ENCODE measurements at places on chromosomes 5 and 9.

DNA sequence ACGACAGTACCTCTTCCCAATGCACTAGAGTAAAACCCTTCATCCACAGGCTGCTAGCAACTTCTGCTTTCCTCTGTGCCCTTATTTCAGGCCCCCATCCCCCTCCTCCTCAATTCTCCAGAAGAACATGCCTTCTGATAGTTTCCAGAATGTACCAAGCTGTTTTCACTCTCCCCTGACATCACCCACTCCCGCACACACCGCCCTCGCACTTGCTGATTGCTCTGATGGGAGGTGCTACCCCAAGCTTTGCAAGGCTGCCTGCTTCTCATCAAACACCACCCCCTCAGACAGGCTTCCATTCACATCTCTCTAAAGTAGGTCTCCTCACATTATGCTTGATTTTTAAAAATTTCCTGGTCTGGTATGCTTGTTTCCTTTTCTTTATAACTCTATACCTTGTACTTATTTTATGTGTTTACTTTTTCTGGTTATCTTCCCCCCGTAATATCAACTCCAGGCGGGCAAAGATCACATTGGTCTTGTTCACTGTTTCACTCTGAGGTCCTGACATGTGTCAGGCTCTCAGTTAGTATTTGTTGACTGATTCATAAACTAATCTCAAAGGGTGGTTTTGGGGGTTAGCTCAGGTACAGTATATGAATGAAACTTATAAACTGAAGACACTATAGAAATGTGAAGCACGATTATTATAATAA is 91.0 kb upstream of the C9orf72 start:
- no peak for DNase-seq

DNA sequence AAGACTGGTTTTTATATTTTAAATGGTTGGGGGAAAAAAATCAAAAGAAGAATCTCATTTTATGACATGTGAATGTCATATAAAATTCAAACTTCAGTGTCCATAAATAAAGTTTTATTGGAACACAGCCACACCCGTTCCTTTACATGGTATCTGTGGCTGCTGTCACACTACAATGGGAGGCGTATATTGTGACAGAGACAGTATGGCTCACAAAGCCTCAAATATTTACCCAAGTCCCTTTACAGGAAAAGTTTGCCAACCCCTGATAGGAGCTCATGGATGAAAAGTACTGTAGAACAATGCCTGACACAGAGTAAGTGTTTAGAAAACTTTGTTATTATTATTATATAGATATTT is 5.2 kb upstream of the DUSP1 start:
- DNase-seq, result no peak

- no peak for DNase-seq
These were observed 732.0 kb upstream of the CTNND2 start for GRCh38 chr5:12636209-12636608.

DNA sequence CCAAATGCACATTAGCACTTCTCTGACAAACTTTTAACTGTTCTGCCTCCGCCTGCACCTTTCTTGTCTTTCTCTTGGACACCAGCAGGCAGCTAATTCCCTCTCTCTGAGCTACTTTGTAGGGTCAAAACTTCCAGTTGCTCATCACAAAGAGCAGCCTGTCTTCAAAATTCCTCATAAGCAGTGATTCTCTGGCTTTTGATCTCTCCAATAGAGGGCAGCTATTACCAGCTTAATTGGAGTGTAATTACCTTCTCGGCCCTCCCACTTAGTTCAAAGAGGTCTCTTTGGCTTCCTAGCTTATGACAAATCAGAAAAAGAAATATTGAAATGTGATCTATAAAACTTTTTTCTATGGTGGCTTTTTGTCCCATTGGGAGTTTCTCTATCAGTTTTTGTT is 43.6 kb upstream of the RAD23B start:
- DNase-seq, result no peak

DNA sequence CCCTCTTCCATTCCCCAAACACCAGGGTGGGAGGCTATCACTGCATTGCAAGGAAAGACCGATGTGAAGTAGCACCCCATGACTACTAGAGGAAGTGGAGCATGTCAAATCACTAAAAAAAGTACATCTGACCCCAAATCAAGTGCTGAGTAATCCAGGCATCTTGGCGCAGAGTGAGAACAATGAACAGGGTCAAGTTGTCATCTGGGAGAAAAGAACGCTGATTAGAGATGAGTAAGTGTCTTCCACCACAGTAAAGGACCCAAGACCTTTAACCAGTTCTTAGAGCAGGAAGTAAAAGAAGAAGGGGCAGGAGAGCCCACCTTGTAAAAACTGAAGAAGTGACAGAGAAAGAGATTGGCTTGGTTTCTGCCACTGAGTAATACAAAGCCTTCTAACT is 75.0 kb upstream of the RAD23B start:
- peak; percentile 7 for DNase-seq

DNA sequence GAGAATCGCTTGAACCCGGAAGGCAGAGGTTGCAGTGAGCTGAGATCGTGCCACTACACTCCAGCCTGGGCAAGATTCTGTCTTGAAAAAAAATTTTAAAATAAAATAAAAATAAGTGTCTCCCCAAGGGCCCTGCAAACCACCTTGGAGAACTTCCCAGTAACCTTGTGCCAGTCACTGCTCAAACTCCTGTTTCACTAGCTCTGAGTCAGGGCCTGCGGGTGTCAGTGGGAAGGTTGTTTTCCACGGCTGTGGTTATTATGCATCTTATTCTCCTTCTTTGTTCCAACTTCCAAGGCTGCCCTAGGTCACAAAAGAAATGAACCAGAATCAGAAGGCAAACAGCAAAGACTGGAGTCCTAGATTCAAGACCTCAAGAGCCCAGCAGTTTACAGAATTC is 246.7 kb downstream of the ADAMTSL1 start:
- DNase-seq, result no peak

- no peak for DNase-seq
These were observed 67.0 kb downstream of the ARHGAP26 start for GRCh38 chr5:142837081-142837725.

GRCh38 chr9:35521708-35522107 is 31.8 kb downstream of the RUSC2 start:
- no peak for DNase-seq

DNA sequence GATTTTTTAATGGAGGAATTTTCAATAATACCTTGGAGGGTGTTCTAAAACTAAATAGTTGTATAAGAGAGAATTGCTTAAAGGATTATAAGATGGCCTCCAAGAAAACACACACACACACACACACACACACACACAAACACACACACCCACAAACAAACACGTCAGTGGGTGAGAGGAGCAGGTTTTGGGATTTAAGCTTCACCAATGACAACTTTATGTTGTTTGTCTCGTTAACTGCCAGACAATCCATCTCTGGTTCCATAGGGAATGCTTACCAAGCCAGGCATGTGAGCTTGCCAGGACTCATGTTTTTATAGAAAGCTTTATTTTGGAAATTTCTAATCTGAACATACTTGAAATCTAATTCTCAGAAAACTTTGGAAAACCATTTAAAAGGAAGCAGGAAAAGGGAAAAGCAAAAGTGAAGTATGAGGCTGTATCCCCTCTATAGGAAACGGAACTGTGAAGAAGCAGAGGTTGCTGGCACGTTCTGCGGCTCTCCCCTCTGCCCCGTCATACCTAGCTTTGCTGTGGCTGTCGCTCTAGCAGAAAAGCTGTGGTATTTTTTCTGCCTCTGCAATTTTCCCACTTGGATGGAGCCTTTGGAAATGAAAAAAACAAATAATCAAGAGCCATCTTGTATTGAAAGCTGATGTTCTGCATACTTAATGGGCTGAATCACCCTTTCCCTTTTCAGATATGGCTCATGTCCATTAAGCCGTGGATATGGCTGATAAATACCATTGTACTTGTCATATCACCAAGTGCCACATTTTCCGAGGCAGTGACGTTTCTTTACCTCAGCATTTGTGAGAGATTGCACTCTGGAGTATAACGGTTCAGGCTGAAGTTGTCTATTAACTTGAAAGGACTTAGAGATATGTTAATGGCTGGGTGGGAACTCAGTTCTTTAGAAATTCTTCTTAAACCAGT is 112.7 kb downstream of the NTRK2 start:
- DNase-seq, result no peak

DNA sequence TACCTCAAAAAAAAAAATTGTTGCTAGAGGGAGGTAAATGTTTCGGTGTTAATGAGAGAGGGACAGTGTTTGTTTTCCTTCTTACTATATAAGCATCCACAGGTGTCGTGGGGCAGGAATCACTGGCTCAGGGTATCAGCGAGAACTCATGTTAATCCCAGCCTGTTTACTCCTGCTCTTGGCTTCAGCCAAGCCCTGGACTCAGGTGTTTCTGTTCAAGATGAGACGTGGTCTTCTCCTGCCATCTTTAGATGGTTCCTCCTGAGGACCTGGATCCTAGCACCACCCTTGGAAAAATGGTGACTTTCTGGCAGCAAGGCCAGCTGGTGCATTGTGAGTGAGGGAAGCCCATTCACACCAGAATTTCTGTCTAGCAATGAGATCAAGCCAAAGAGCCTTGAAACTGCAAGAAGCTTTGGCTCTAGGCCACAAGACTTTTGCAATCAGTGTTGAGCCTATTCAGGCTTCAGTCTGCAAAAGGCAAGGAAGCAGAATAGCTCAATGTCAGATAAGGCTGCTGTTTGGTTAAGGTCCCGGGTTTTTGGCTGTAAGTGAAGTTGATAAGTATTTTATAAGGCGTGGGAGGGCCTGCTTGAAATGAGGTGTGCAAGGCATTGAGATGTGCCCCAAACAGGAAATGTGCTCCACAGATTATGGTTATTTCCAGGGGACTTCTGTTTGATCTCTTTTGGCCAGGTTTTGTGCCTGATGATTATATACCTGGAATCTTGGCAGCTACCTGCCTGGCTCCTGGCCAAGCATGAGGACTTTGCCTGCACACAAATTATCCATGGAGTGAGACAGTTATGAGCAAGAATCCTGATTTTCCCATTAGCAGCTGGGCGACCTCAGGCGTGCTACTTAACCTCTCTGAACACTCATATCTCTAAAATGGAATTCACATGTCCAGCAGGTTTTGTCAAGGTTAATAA is 99.8 kb downstream of the TENT4A start:
- DNase-seq, result no peak

GRCh38 chr5:154484393-154485095 is 6.5 kb upstream of the HAND1 start:
- no peak for DNase-seq

- peak; percentile 36 for DNase-seq
These were observed 599 bp downstream of the RAD1 start for GRCh38 chr5:34914671-34915138.
